Brain microvascular endothelial cell (primary cell): ENCODE measurements at places on chromosomes 16 and 17.

DNA sequence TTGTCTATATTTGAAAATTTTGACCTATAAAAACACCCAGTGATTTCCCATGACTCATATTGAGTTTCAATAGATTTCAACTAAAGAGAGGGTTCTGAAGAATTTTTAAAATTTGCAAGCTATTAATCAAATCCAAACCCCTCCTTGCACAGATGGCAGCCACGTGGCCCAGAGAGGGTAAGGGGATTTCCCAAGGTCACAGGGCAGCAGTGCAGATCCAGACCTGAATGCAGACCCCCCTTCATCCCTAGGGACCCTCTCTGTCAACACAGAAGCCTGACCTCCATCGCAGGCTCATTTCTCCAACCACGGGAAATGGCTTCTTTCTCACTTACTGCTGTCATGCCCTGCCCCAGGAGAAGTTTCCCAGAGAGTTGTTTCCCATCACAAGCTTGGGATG is 24.7 kb upstream of the CES5A start:
- no peak for DNase-seq

GRCh38 chr16:57955572-57956188 is 15.2 kb downstream of the CNGB1 start:
- no peak for DNase-seq

DNA sequence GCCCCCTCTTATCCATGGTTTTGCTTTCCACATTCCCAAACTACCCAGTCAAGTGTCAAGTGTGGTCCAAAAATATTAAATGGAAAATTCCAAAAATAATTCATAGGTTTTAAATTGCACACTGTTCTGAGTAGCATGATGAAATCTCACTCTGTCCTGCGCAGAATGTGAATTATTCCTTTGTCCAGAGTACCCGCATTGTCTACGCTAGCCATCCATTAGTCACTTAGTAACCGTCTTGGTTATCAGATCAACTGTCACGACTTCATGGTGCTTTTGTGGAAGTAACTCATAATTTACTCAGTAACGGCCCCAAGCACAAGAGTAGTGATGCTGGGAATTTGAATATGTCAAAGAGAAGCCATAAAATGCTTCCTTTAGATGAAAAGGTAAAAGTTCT is 94.9 kb downstream of the SLC39A11 start:
- DNase-seq: no peak

GRCh38 chr17:48804936-48805411 is 12.1 kb downstream of the TTLL6 start:
- DNase-seq: peak; percentile 38

DNA sequence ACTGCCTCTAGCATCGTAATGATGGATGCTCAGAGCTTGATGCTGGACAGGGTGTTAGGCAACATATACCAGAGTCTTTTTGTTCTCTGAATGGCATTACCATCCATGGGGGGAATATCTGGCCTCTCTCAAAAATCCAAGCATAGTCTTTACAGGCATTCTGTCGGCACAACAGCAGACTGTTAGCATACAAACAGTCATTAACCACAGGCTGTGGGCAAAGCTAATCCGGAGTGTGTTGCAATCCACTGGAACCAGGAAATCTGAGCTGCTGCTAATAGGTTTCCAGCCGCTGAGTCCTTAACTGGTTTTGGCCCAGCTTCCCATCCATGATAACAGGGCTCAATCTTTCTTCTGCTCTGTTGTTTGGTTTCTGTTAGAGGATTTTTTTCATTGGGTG is 371.9 kb downstream of the HS3ST3B1 start:
- peak; percentile 51 for DNase-seq

DNA sequence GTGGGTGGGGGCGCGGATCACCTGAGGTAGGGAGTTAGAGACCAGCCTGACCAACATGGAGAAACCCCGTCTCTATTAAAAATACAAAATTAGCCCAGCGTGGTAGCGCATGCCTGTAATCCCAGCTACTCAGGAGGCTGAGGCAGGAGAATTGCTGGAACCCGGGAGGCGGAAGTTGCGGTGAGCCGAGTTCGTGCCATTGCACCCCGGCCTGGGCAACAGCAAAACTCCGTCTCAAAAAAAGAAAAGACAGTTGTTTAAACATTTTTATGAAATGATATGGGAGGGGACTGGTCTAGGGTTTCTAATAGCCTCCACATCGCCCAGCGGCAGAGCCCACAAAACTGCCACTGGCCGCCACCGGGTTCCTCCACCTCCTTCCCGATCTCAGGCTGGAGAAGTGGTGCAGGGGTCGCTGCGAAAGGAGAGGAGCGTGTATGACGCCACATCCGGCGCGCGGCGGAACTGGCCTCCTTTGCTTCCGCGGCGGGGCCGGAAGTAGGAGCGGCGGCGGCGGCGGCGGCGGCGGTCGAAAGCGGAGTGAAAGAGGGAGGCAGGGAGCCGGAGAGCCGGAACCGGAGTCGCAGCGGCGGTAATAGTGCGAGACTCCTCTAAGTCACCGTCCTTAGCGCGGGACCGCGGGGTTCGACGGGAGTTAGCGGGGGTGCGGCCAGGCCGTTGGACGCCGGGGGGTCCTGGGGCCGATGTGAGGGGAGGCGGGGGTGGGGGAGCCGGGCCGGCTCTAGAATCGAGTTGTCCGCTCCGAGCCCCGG is at the start of gene PPP4C:
Gene PPP4C, plus strand, starts transcription at position 492 of the 773 bp plus-strand sequence. CDS start 384 bp downstream, outside the sequence.
- DNase-seq: peak; percentile 81

DNA sequence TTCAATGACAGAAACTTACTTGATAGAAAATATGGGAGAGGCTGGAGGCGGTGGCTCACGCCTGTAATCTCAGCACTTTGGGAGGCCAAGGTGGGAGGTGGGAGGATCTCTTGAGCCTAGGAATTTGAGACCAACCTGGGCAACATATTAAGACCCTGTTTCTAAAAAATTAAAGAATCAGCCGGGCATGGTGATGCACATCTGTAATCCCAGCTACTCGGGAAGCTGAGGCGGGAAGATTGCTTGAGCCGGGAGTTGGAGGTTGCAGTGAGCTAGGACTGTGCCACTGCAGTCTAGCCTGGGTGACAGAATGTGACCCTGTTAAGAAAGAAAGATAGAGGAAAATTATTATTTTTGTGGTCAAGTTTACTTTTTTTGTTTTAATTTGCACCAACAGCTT is 2.1 kb upstream of the NLK start:
- DNase-seq: no peak

DNA sequence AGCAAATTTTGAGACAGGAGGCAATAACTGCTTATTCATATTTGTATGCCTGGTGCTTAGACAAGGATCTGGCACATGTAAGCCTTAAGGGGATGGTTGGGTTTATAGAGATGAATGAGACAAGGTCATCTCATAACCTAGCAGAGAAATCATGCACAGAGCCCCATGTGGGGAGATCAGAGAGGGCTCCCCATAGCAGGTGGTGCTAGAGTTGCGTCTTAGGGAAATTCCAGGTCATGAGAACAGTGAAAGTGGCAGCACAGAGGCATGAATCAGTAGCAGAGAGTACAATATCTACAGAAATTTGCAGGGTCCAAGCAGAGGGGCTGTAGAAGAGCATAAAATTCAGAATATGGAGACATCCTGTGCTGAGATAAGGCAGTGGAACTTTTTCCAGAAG is 57.3 kb downstream of the SLC6A2 start:
- DNase-seq: no peak

GRCh38 chr17:46020998-46021397 is 21.9 kb downstream of the STH start:
- no peak for DNase-seq

DNA sequence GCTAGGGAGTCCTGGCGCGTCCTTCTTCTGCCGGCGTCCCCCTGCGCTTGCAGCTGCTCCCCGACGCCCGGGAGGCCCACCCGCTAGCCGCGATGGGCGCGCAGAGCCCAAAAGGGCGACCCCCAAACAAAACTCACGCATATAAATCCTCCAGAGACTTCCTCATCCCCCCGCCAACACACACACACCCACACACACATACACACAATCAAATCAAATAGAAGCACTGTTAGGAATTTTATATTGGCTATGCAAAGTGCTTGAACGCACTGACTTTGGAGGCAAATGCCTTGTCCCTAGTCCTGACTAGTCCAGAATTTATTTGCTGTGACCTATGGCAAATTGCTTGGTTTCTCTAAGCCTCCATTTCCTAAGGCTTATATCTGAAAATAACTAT is 23.8 kb upstream of the CRYM start:
- no peak for DNase-seq

- no peak for DNase-seq
Observed at GRCh38 chr16:57089406-57089805, 3.0 kb upstream of the CPNE2 start.

DNA sequence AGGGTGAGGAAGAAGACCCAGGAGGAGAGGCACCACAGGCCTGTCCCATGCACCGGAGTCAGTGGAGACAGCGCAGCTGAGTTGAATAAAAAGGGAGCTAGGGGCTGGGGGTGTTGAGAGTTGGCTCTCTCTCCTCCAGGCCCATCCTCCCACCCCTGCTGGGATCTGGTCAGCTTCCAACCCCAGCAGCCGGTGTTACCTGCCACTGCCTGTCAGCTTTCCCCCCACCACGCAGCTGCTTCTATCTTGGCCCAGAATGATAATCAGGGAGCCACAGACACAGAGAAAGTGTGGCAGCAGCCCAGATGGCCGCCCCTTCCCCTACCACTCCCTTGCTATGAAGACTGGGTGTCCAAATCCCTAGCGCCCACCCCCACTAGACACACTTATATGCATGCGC is 120.6 kb upstream of the RPL38 start:
- DNase-seq: no peak

GRCh38 chr16:72927199-72928089 is 120.5 kb downstream of the ZFHX3 start:
- DNase-seq: peak; percentile 53

DNA sequence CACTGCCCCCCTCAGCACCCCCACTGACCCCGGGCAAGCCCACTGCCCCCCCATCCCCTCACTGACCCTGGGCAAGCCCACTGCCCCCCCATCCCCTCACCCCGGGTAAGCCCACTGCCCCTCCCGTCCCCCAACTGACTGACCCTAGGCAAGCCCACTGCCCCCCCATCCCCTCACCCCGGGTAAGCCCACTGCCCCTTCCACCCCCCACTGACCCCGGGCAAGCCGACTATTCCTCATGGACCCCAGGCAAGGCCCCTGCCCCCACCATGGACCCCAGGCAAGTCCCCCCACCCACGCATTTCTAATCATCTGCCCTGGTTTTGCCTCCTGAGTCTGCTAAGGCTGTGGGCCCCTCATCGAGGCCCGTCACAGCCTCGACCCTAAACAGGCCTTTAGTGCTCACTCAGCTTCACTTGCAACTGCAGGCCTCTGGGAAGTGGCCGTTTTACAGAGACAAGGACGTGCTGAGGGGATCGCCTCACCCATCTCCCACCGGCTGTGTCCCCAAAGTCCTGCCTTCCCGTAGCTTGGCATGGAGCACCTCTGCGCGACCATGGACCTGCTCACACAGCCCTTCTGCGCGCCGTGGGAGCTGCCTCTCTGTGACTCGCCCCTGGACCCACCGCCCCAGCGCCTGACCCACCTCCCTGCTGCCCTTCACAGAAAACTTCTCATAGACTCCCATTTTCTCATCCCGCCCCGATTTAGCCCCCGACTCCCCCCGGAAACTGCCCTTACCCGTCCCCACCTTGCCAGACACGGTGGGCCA is 3.6 kb downstream of the VPS9D1 start:
- no peak for DNase-seq

DNA sequence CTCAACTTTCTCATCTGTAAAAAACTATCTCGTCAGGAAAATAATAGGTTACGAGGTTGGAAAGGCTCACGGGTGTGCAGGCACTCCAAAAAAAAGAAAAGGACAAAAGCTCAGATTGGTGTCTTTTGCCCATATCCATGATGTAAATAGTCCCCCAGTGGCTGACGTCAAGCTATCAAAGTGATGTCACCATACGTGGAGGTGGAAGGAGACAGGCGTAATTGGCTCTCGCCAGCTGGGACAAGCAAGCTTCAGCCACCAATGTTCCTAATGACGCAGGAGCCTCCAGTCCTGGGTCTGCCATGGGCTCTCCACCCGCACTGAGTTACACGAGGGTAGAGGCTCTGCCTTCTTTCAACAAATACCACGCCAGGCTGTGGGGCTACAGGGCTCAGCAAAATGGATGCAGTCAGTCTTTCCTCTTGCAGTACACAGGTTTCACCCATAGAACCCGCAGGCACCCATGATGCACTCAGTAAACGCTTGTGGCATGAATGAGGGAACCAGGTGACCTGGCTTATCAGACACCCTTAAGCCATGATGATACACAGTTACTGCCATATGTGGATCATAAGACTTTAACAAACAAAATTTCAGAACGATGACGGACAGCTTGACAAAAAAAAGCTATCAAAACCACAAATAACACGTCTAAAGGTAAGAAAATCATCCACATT is 50.5 kb downstream of the COTL1 start:
- no peak for DNase-seq

DNA sequence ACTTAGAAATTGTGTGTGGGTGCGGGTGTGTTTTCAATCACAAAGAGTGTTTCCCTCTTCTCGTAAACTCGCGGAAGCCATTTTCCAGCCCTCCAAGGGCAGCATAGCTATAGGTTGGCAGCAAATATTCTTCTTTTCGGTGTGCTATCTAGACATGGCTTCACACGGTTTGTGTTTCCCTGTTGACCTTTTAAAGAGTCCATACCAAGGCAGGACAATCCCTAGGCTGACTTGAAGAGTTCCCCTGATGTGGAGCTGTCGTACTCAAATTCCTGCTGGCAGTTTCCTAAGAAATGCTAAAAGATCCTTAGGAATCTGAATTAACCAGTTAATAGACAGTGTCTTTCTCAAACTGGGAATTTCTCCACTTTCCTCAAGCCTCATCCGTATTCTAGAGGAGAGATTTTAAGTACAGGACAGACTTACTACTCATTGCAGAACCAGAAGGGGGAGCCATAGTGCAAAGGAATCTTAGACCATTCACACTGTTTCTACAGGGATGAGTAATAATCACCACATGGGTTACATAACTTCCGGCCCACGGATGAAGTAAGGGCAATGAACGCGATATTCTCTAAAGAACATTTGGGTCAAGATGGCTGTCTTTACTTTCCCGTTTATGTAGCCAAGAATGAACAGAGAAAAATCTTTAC is 288.6 kb upstream of the ELAC2 start:
- DNase-seq: peak; percentile 72

DNA sequence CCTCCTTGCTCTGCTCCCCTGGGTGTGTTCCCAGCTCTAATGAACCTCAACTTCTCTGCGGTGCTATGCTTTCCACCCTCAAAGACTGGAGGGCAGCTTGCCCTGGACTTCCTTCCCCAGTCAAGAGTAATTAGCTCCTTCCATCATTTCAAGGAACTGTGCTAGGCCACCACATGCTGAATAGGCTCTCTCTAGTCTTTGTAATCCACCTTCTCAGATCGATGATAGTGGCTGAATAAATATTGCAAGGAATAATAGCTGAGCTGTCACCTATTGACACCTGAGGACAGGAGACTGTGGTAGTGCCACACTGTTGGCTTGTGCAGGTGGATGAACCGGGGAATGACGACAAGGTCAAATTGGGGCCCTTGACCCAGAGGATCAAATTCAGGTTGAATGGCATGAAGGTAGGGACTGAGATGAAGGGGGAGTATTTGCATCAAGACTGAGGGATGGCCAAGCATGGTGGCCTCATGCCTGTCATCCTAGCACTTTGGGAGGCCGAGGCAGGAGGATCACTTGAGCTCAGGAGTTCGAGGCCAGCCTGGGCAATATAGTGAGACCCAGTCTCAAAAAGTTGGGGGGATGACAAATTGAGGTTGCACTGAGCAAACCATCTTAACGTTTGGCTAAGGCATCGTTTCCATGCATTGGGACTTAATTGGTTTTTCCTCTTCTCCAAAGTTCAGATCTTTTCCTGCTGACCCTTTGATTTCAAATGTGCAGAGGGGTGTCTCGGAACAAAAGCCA is 18.8 kb upstream of the SLC5A11 start:
- DNase-seq: no peak

- no peak for DNase-seq
Observed at GRCh38 chr16:73732681-73733080, 563.9 kb upstream of the PSMD7 start.

GRCh38 chr17:1724869-1725641 is 551 bp downstream of the WDR81 start:
- DNase-seq: no peak
